ENCODE measurements at places on chromosomes 1 and 21.

GRCh38 chr1:112021263-112021662 is 31.8 kb upstream of the KCND3 start:
- DNase-seq: no peak

- no peak for DNase-seq
These were observed 64.4 kb upstream of the NEK2 start for GRCh38 chr1:211739671-211740411.

- no peak for DNase-seq
These were observed 111.9 kb upstream of the RGS1 start for GRCh38 chr1:192463661-192464060.

GRCh38 chr1:232687304-232687703 is 57.4 kb upstream of the SIPA1L2 start:
- no peak for DNase-seq

GRCh38 chr1:154735061-154735803 is 127.2 kb upstream of the ADAR start:
- peak; percentile 26 for DNase-seq

DNA sequence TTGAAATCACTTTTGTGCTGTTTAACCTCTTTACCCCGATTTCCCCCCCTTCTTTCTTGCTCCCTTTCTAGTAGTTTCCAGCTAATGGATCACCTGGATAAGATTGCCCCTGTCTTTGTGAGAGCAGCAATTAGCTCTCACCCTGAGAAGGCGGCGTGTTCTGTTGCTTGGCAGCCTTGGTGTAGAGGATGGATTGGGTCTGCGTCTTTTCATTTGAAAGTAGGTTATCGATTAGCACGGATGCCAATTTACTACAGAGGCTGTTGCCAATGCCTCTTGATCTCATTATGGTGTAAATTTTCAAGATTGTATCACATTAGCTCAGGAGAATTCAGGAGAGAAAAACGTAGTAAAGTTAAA is 26.4 kb downstream of the KIF26B start:
- DNase-seq: no peak

- peak; percentile 75 for DNase-seq
These were observed 546 bp downstream of the ELOVL1 start for GRCh38 chr1:43367026-43367903.

DNA sequence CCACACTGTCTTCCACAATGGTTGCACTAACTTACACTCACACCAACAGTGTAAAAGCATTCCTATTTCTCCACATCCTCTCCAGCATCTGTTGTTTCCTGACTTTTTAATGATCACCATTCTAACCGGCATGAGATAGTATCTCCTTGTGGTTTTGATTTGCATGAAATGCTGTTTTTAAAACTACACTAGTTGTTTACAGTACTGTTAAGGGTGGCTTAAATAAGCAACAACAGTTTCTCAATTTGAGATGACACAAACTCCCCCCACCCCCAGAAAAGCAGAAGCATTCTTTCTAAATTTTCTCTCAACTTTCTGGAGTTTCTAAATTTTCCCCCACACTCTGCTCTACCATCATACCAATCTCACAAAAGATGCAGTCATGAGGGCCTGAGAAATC is 7.1 kb upstream of the SLAMF7 start:
- no peak for DNase-seq

GRCh38 chr1:164558461-164559341 is at the start of gene PBX1:
Gene PBX1 (plus strand): TSS chr1:164559184.
- peak; percentile 79 for DNase-seq

GRCh38 chr1:163202833-163203451 is at the start of gene RGS5:
Gene RGS5 (minus strand): TSS chr1:163202916. CDS start chr1:163202835, 81 bp downstream.
- DNase-seq: no peak

DNA sequence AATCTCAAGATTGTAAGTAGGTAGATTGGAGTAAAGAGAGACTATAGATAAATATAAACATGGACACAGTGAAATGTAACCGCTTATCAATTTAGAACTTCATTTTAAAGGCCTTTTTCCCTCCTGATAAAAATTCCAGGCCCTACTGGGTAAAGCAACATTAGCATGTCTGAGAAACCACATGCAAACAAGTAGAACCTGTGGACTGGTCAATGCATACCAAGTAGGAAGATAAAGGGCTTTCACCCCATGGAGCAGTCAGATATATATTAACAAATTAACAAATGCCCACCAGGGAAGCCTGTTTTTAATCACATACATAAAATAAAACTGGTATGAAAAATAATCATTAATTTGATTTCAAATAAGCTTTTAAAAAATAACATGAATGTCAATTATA is 8.1 kb downstream of the DPH5 start:
- DNase-seq: no peak

DNA sequence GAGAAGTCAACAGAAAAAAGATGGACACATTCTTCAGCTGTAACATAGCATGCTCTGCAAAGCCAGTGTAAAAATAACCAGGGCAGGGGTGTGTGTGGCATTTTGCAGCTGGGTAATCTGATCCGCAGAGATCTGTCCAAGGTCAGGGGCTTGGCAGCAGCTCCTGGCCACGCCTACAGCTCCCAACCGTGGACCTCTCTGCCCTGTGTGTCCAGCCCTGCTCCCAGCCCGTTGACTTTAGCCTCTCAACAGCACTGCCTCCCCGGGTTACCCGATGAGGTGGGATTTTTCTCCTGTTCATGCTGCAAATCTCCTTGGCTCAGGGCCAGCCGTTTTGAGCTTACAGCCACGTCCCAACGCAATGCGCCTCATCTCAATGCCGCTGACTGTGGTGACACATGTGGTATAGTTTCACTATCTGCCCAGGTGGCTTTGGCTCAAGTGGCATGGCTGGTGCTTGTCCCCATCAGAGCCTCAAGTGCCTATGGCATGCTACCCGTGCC is 68.1 kb downstream of the VWA5B1 start:
- no peak for DNase-seq
